Adipose tissue (tissue), 3 donors: ENCODE measurements at places on chromosomes 7 and 10. TPM values are rescaled to one million over a fixed set of nuclear protein-coding genes. Genes with fewer than 3 reads are reported as not detected.

The KLLN gene
- 0.20 TPM for polyA plus RNA-seq

The EN2 gene
- 0.04 TPM for polyA plus RNA-seq

The SORBS1 gene
- 508 TPM for polyA plus RNA-seq

The SPOCK2 gene
- polyA plus RNA-seq = 7.8 TPM

The CALHM1 gene
- polyA plus RNA-seq = not detected

The BTBD16 gene
- 0.34 TPM for polyA plus RNA-seq

The AGR2 gene
- polyA plus RNA-seq = 119 TPM

The TMEM176A gene
- polyA plus RNA-seq = 36.7 TPM

The PRR15 gene
- 1.6 TPM for polyA plus RNA-seq

The ZNF503 gene
- polyA plus RNA-seq = 19.8 TPM

The DNAJC30 gene
- 12.3 TPM for polyA plus RNA-seq

The SOSTDC1 gene
- polyA plus RNA-seq = 3.2 TPM

The RPP38 gene
- 11.8 TPM for polyA plus RNA-seq

The BRAT1 gene
- 29.8 TPM for polyA plus RNA-seq

The TBL2 gene
- polyA plus RNA-seq = 20.5 TPM

The MCM10 gene
- 1.6 TPM for polyA plus RNA-seq

The KCP gene
- 1.5 TPM for polyA plus RNA-seq

The STEAP4 gene
- 24.2 TPM for polyA plus RNA-seq

The TDRD1 gene
- polyA plus RNA-seq = 0.11 TPM

The C10orf53 gene
- not detected for polyA plus RNA-seq

The MNX1 gene
- polyA plus RNA-seq = 6.4 TPM

The DYNC1I1 gene
- 0.58 TPM for polyA plus RNA-seq

The TMEM178B gene
- polyA plus RNA-seq = 0.11 TPM

The CCL26 gene
- polyA plus RNA-seq = 0.23 TPM

The CD36 gene
- polyA plus RNA-seq = 131 TPM

The ARL3 gene
- 12.6 TPM for polyA plus RNA-seq

The NEBL gene
- 3.5 TPM for polyA plus RNA-seq

The DOCK4 gene
- 3.0 TPM for polyA plus RNA-seq

The CYP26C1 gene
- polyA plus RNA-seq = 0.03 TPM

The RBM17 gene
- 93.6 TPM for polyA plus RNA-seq

The PCGF5 gene
- polyA plus RNA-seq = 21.0 TPM

The ITGA8 gene
- 4.3 TPM for polyA plus RNA-seq

The NOBOX gene
- polyA plus RNA-seq = not detected

The TMEM176B gene
- polyA plus RNA-seq = 43.7 TPM

The PWWP2B gene
- polyA plus RNA-seq = 33.1 TPM

The SEMA4G gene
- polyA plus RNA-seq = 1.6 TPM

The NCF1 gene
- polyA plus RNA-seq = 1.2 TPM

The SFTPD gene
- 0.45 TPM for polyA plus RNA-seq

The PALD1 gene
- polyA plus RNA-seq = 2.3 TPM
